ENCODE measurements at places on chromosomes 11 and 22.

GRCh38 chr11:12159351-12160099 is 49.1 kb downstream of the MICAL2 start:
- DNase-seq = no peak

- no peak for DNase-seq
Observed at GRCh38 chr11:77212314-77213007, 84.4 kb downstream of the MYO7A start.

DNA sequence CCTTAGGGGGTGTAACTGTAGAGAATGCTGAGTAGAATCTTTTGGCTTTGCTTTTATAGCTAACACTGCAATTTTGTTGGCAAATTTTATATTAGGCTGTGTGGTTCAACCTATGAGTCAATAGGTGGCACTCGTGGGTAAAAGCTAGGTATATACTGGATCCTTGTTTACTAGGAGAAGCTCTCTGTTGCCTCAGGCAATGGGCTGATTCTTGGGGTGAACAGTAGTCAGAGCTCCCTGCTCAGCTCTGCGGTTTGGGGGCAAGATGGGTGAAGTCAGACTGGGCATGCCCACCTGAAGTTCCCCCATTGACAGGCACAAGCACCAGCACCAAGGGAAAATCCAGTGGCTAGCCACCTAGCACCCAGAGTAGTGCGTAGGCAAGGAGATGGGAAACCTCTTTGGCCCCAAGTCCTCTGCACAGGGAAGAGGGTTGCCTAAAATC is 238.7 kb downstream of the FAM181B start:
- no peak for DNase-seq

DNA sequence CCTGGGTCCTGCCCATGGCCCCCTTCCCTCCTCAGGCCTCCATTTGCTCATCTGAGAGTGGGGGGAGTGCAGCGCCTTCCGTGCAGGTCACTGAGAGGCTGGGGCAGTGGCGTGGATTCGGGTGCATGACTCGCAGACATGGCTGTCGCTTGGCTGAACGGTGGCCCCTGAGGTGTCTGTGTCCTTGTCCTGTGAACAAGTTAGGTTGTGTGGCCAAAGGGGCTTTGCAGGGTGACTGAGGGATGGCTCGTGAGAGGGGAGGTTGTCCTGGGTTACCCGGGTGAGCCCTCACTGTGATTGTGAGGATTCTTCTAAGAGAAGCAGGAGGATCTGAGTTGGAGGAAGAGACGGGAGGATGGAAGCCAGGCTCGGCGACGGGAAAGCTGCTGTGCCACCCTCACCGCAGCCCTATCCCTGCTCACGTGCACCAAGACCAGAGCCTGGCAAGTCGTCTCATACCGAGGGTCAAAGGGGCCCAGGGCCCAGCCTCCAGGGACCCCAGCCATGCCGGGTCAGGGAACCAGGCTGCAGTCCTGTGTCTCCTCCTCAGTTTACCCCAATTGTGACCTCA is 79.1 kb downstream of the KCNQ1 start:
- no peak for DNase-seq

GRCh38 chr11:110779108-110779507 is 66.9 kb upstream of the ARHGAP20 start:
- no peak for DNase-seq

DNA sequence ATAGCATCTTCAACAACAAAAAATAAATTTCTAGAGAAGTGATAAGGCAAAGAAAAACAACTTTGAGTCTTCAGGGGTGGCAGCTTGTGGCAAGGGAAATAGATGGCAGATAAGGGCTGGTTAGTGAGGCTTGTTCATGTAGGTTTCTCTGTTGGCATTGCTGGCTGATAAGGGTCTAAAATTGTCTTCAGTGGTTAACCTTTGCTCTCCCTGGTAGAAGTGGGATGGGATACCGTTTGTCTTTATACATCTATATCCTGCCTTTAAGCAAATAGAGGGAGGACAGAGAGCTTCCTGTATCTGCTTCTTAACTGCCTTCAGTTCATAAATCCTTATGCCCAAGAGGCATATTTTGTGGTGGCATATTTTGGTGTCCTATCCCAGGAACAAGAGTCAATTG is 57.1 kb downstream of the TRAF6 start:
- DNase-seq = no peak

DNA sequence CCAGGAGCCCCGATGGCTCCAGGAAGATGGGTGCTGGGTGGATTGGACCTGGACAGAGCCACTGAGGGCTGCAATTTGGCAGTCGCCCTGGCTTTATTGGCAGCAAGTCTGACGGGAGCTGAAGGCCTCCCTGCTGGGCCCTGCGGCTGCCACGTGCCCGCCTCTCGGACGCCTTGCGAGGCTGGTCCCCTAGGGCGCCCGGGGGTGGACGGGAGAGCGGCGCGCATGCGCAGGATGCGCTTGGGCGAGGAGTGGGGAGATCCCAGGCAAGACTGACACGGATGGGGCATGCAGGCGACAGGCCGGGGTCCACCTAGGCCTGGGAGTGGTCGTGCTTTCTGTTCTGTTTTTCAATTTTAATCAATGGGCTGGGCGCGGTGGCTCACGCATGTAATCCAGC is 150.0 kb downstream of the ADAMTS15 start:
- no peak for DNase-seq

DNA sequence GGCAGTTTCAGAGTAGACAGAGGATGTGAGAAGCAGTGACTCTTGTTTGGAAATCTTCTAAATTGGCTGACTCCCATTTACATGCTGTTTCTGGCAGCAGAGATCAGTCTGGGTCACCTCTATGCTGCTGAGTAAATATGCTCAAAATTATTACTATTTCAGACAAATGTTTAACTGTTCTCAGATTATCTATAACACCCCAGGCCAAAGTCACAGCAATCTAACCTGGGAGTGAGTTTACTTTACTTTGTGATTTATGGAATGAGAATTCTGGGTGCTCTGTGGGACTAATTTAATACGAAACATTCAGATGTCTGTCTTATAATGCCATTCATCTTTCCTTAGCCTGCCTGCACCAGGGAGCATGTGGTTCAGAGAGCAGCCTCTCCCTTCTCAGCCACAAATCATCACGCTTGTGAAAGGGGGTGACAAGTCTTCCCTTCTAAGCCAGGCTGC is 282.5 kb upstream of the MPPED2 start:
- DNase-seq = no peak

GRCh38 chr22:20565079-20565734 is 57.8 kb downstream of the MED15 start:
- no peak for DNase-seq
